Activated CD8-positive, alpha-beta memory T cell treated with anti-CD3 and anti-CD28 coated beads for 1 hour (primary cell): ENCODE measurements at places on chromosomes 6 and 20.

DNA sequence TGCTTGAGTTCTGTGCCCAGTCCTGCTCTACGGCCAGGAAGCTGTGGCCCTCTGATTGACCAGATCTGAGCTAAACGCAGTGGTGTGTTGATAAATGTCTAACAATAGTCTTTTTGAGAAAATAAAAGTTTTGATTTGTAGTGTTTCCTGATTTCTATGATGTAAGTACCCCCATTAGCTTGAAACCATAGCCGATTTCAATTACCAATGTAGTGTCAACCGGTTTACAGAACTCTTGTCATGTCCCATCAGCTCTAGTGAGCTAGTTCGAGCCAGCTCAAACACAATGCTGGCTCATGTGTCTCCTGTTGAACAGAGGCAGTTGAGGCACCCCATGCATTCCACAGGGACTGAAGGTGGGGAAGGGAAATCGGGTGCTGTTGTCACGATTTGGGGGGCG is 56.7 kb upstream of the ZMYND8 start:
- DNase-seq = no peak

DNA sequence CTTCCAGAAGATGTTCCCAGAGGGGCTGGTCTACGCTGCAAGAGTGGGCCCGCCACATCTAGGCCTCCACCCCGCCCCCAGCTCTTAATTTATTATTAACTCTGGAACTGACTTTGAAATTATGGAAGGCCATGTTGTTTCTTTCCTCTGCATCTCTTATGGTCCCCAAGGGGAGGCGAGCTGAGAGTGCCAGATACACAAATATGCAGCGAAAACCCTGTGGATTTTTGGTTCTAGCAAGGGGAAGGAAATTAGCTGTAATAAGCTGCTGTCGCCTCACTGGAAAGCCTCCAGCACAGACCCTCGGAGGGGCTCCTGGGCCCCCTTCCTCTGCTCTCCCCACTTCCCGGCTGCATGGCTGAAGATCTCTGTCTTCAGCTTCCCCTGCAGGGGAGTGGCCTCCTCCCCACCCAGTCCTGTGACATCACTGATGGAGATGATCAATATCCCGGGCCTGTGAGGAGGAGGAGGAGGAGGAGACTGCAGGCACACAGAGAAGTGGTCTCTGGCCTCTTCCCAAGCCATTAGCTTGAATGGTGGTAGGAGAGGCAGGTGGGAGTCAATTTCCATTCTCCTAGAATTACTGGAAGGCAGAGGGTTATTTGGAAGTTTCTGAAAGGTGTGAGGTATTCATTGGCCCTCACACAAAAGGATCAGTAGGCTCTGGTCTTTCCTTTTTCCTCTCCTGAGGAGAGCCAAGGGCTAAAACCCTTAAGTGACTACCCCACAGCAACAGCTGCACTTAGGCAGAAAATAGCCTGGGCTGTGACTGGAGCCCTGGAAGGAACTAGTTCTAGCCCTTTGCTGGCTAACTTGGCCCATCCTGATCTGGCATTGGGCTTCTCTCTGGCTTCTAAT is 39.7 kb upstream of the CCDC167 start:
- DNase-seq = no peak

- no peak for DNase-seq
These were observed 16.2 kb downstream of the ARHGAP40 start for GRCh38 chr20:38617830-38618196.

DNA sequence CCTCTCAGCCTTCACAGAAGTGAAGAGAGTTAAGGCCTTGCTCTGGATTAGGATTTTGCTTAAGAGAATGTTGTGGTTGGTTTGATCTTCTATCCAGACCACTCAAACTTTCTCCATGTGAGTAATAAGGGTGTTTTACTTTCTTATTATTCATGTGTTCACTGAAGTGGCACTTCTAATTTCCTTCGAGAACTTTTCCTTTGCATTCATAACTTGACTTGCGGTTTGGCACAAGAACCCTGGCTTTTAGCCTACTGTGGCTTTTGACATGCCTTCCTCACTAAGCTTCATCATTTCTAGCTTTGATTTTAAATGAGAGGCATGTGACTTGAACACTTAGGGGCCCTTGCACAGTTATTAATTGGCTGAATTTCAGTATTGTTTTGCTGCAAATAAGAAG is 166.1 kb upstream of the OPRM1 start:
- DNase-seq = no peak

- DNase-seq = no peak
These were observed 313.3 kb downstream of the SOX4 start for GRCh38 chr6:21906826-21907225.

GRCh38 chr6:3233321-3233720 is 5.9 kb upstream of the TUBB2B start:
- DNase-seq = no peak

DNA sequence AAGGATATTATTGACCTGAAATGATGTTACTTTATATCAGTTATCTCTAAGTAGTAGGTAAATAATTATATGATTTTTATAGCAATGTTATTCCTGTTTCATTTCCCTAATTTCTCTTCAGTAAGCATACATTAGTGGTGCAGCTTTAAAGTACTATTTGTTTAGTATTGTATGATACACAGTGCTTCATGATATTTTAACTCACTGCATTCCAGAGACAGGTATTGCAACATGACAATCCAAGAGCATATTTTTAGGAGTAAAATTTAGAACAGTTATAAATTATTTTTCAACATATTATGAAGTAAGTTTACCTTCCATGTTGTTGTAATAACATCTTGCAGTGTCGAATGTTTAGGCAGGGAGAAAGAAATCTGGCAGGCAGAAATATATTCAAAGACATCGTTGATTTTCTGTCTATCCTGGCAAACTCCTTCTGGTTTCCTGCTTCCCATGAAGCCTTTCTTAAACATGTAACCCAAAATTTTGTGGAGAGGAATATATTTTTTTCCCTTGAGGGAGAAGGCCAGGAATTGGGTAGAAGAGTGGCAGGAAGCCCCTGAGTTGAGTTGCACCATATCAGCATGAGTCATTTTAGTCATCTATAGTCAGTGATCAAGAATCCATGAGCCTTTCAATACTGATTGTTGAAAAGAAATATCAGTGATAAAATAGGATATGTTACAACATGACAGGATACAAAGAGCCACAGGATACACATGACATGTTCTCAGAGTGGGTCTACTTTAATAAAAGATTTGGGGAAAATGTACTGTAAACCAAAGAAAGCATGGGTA is 29.0 kb upstream of the PTCHD4 start:
- no peak for DNase-seq
